Stomach (tissue), 19 donors: ENCODE measurements at places on chromosomes 4 and X. TPM values are rescaled to one million over a fixed set of nuclear protein-coding genes. Genes with fewer than 3 reads are reported as not detected.

Gene POU3F4
- polyA plus RNA-seq: not detected

Gene CDKL5
- 1.2 TPM for polyA plus RNA-seq

GRCh38 chrX:300334-300733 lies 18.3 kb downstream of the GTPBP6 start:
- DNase-seq: no peak

DNA sequence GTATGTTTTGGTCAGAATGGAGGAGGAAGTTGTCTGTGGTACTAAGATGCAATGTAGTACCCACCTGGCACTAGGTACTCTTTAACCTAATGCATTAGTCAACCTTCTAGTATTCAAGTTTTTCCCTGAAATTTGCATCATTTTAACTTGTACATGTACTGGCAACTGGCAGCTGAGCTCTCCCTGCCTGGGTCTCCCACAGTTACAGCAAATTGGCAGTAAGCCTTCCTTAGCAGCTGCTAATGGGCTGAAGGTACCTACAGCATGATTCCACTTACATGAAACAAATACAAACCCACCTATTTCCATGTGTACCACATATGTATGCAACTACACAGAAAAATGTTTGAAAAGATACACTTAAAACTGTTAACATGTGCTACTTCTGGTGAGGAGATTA lies 8.1 kb upstream of the KLHL2 start:
- DNase-seq: no peak

DNA sequence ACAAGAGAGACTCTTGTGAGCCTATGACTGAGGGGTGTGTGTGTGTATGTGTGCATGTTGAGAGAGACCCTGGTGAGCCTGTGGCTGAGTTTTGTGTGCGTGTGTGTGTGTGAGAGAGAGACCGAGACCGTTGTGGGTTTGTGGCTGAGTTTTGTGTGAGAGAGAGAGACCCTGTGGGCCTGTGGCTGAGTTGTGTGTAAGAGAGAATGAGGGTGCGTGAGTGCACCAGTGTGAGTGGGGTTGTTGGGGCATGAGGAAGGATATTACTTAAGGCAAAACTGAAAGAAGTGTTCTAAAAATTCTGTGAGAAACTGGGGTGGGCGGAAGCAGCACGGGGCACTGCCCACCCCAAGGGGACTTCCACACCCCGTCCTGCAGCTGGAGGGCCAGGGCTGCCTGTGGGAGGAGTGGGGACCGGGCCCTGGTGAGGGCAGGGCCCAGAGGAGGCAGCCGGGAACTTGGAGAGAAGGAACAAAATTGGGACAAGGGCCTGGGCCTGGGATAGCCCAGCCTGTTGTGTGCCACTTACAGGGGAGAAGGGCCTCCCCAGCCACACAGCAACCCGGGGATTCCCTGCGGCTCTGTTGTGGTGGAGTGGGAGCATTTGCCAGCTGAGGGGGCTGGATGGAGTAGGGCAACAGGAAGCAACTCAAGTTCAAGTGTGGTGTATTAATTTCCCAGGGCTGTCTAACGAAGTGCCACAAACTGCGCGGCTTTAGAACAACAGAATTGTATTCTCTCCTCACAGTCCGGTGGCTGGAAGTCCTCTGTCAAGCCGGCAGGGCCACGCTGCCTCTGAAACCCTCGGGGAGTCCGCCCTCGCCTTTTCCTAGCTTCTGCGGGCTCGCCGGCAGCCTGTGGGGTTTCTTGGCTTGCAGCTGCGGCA lies 22.1 kb downstream of the TMEM131L start:
- DNase-seq: peak; percentile 62

- peak; percentile 67 for DNase-seq
Measured at GRCh38 chrX:115560211-115560977, 580 bp upstream of the PLS3 start.
